EL (cell line): ENCODE measurements at places on chromosomes 4 and X.

- peak; percentile 69 for DNase-seq
Observed at GRCh38 chr4:89737888-89738287, 99.1 kb downstream of the SNCA start.

DNA sequence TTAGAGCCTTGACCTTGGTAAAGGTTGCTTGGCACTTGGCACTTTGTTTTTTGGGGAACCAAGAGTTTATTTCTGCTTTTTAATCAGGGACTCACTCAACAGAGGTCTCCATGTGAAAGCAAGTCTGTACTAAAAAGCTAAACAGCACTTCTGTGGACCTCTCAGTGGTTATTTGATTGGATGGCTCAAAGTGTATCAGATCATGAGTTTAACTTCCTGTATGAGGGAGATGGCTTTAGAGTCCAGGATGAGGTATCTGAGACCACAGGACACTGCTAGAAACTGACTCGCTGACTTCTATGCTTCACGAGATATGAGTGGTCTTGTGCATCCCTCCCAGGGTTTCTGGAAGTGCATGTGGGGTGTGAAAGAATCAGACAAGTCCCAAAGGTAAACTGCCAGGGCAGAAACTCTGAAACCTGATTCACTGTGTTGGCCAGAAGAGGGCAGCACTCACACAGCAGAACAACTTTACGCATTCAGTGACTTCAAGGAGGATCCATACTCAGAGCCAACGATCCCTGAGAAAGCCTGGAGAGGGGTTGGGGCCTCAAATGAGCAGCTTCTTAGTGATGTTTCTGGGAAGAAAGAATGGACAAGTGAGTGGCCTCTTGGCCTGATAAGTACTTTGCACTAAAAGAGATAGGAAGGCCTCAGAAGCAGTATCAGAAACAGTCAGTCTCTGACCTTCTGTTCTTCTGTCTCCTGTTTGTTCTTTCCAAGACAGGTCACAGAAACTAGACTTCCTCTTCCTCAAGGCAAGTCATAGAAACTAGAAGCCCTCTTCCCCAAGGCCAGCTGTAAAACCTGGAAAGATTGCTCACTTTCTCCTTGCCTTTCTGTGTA lies 220.3 kb upstream of the CXCL13 start:
- peak; percentile 52 for DNase-seq

GRCh38 chrX:45449982-45450381 lies 249.3 kb upstream of the DIPK2B start:
- peak; percentile 39 for DNase-seq

- DNase-seq: no peak
Observed at GRCh38 chr4:4641661-4642495, 100.0 kb upstream of the STX18 start.

- DNase-seq: peak; percentile 47
Observed at GRCh38 chrX:104922206-104922621, 298.3 kb downstream of the TEX13A start.

DNA sequence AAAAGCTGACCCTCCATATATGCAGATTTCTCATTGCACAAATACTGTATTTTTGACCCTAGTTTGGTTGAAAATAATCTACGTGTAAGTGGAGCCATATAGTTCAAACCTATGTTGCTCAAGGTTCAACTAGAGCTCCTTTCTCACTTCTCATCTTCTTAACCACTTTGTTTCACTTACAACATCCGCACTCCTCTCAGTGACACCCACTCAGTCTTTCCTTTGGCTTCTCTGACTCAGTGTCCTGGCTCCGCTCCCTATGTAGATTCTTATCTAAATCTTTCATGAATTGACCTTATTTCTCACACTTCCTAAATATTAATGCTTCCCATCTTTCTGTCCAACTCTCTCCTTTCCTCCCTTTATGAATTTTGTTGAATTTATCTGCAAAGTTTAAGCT lies 32.9 kb upstream of the DKK2 start:
- peak; percentile 63 for DNase-seq

DNA sequence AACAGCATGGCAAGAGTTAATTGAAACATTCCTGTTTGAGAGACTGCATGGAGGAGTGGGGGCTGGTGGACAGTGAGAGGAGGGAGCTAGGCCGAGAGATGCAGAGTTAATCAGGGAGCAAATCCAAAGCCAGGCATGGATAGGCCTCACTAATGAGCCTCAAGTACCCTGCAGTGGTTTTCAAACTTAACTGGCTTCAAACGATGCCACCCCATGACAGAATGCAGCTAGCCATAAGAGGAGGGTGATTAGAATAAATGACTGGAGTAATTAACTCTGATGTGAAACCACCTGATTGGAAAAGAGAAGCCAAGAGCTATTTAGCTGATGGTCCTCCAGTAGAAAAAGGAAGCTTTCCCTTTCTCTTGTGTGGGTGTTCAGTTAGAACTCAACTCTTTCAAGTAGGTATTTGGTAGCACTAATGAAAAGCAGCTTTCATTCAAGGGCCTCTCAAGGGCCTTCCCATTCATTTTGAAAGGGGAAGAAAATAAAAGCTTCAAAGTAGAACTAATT lies 215.4 kb upstream of the MAB21L2 start:
- no peak for DNase-seq

DNA sequence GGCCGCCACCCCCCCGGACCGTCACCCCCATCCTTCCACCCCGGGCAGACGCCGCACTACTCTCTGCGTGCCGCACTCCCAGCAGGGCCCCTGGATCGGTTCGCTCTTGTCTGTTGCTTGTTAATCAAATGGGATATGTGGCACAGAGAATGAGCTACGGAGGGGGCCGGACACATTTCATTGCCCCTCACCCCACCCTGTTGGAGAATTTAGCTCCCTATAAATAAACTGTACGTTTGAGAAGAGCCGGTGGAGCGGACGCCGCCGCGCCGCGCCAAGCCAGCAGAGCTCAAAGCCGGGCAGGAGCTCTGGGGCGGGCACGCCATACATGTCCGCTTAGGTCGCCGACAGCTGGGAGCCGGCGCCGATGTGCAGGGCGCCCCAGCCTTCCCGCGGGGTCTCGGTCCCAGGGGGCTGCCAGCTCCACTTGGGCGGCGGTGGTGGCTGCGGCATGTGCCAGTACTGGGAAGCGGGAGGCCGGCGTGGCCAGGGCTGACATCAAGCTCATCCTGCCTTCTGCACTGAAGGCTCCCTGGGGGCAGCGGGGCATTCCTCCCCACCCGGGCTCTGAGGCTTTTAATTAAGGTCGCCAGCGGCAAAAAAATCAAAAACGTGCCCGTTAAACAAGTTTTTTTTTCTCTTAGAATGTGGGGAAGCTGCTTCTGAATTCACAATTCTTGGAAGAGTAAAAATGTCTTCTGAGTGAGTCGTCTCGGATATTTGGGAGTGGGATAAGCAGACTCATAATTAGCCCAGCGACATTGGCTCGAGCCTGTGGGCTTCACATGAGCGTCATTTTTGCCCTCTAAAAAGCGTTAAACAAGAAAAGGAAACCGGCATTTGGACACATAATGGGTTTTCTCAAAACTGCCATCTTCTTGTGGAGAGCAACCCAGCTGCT lies 1.1 kb upstream of the PCDH19 start:
- no peak for DNase-seq
